ENCODE measurements at places on chromosomes 7 and 10.

- no peak for DNase-seq
Observed at GRCh38 chr10:13365831-13366230, 17.7 kb upstream of the SEPHS1 start.

DNA sequence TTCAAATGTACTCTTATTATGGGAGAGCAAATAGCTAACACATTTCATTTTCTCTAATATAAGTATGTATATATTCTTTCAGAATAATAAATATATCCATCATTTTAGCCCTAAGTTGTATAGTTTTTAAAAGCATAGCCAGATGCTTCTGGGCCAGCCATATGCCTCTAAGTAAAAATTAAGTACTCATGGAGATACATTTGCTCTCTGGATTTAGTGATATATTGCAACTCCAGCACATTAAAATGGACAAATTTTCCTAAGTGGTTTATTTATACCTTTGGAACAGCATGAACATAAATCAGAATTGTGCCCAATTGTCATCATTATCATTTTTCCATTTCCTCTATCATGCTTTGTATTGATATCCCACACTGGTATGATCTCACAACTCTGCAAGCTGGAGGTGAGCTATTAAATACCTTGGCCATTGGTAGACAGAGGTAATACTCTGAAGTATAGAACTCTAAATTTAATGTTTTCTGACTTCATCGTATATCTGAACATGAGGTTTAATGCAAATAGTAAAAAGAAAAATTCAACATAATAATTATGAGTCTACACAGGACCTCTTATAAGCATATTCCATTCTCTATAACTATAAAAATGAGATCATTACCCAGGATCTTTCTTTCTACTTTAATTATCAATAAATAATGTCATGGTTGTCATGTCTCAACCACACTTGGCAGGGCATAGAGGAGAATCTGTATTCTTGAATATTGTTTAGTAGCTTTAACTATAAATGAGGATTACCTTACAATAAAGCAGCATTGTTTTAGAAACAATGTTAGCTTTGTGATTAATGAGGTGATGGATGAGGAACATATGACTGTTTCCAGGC is 90.8 kb downstream of the AGMO start:
- DNase-seq, result no peak

DNA sequence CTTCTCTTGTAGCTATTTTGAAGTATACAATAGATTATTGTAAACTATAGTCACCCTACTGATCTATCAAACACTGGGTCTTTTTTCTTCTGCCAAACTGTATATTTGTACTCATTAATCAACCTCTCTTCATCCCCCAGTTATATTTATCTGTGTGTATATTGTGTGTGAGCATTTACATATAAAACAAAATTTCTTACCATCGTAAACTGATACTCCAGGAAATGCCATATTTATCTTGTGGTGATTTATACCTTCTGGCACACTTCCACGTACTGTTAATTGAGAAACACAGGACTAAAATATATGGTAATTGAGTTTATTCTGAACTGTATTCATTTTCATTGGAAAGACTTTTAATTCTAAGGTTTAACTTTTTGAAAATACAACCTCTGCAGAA is 18.9 kb downstream of the ANLN start:
- DNase-seq, result no peak

- no peak for DNase-seq
Observed at GRCh38 chr10:77513781-77514331, 123.8 kb downstream of the KCNMA1 start.

DNA sequence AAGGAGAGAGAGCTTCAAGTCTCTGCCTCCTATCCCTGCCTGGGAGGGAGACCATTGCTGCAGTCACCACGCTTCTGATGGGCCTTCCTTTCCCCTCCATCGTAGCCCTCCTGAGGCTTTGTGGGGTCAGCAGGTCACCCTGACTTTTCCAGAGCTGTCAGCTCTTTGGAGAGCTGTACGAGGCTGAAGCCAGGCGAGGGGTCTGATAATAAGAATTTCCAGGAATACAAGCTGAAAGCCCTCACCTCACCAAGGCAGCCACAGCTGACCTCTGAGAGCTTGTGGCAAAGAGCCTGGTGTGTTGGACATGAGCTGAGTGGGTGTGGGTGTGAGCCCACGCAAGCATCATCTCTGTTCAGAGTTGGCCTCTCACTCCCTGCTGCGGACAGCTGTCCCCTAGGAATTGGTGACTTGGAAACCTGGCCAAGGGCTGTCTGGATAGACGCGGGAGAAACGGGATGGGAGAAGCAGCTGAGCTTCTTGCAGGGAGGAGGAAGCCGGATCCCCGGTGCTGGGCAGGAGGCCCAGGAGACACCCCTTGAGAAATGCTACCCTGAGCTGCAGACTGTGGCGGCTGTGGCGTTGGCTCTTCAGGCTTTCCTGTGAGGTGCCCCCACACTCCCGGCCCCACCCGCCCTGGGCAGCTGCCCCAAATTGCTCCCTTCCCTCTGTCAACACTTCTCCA is 122.1 kb upstream of the BTBD16 start:
- DNase-seq, result no peak

DNA sequence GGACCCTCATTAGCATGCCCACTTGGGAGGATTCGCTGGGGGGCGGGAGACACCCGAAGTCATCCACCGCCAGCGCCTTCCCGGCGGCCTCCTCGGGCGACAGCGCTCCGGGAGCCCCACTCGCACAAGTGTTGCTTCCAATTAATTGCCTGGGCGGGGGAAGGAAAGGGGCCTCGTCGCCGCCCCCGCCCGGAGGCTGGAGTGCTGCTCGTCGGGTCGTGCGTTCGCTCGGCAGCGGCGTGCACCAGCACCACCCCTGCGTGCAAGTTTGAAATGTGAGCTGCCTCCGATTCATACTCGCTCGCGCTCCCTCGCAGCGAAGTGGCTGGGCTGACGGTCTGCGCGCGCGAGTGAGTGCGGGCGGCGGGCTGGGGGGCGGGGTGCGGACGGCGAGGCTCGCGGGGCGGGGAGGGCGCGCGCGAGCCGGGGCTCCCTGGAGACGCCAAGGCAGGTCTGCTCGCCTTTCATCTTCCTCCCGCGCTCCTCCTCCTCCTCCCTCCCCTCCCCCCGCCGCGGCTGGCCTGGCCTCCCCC is 104.6 kb upstream of the PPIF start:
- DNase-seq, result peak; percentile 28

GRCh38 chr10:85318809-85319807 is 990.7 kb downstream of the CCSER2 start:
- no peak for DNase-seq

- no peak for DNase-seq
Observed at GRCh38 chr10:10438335-10439100, 579.2 kb upstream of the CELF2 start.

DNA sequence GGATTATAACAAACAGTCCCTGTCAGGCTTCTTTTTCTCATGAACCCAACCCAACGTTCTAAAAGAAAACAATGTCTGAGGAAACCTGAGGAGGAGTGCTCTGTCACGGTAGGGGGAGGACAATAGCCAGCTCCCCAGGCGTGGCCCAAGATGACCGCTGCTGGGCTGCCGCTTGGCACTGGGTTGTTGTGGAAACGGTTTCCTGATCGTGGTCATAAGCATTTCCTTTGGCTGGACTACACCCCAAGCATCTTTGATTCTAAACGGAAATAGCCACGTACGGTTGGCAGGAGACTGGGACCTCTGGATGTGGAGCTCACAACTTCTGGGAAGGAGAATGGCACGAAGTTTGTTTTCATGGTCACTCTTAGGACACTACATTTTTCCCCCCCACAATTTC is 30.4 kb upstream of the DMBT1 start:
- DNase-seq, result no peak

GRCh38 chr7:104017001-104017400 is 27.5 kb upstream of the RELN start:
- DNase-seq, result no peak

DNA sequence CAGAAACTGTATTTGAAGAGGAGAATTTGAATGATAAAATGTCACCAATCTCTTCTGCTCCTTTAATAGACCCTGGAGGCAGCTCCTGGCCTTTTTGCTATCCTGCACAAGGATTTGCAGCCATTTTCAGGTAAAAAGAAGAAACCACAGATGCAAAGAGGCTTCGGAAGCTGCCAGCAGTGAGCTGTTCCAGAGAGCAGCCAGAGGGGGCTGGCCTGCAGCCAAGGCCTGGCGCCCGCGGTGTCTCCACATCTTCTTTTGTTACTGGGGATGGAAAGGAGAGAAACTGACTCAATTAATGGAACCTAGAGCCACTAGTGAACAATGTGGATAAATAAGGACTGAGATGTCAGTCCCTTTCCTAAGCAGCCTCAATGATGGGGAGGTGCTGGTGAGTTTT is 23.9 kb upstream of the GPR26 start:
- no peak for DNase-seq

- DNase-seq, result no peak
Observed at GRCh38 chr10:74855027-74855426, 28.6 kb downstream of the KAT6B start.

GRCh38 chr10:19828278-19829049 is 12.2 kb downstream of the PLXDC2 start:
- DNase-seq, result no peak

- DNase-seq, result no peak
Observed at GRCh38 chr7:32078824-32079223, 8.6 kb upstream of the PDE1C start.

DNA sequence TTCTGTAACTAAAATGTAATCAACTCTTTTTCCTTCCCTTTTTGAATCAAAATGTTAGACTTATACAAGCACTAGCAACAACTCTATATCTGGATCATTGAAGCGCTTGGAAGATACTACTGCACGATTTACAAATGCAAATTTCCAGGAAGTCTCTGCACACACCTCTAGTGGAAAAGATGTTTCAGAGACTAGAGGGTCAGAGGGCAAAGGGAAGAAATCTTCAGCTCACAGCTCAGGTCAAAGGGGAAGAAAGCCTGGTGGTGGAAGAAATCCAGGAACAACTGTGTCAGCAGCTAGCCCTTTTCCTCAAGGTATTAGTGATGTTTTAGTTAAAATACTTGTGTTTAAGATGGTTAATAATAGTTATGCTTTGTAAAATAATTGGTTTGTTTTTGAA is 136.4 kb downstream of the MLLT10 start:
- no peak for DNase-seq

DNA sequence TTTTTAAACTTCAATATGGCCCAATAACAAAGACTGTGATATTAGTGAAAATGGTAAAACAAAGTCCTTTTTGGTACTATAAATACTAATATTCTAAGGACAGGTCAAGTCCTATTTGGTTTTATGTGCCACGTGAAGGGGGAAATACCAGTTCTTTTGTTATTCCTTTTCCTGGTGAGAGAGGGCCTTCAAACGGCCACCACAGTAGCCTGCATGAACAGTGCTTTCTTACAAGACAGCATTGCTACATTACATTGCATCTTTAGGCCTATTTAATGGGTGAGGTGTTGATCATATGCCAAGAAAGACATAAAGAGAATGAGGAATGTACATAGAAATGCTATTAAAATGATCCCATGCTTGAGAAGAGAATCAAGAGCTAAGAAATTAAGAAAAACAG is 214.8 kb downstream of the LRRTM3 start:
- no peak for DNase-seq

- no peak for DNase-seq
Observed at GRCh38 chr7:74052628-74053027, 24.7 kb downstream of the ELN start.

GRCh38 chr7:43535810-43536585 is 46.9 kb upstream of the STK17A start:
- no peak for DNase-seq

- DNase-seq, result no peak
Observed at GRCh38 chr10:107548301-107548700, 383.8 kb upstream of the SORCS1 start.

DNA sequence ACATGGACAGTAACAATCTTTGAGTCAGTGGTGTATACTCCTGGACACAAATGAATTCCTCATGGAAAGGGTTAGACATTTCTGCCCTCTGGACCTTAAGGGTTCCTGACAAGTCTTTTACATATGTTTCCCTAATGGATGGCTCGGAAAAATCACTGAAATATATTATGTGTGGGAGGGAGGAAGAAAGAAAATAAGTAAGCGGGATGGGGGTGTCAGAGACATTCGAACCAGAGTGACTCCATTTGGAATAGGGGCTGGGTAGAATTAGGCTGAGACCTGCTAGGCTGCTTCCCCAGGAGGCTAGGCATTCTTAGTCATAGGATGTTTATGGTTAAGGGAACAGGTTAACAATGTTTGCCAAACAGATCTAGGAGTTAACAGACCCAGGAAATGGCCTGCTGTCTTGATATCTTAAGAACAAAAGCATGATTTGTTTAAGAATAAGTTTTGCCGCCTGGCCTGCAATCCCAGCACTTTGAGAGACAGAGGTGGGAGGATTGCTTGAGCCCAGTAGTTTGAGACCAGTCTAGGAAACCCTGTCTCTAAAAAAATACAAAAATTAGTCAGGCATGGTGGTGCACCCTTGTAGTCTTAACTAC is 1241.7 kb downstream of the TYW1 start:
- no peak for DNase-seq

GRCh38 chr7:129612112-129613015 is 844 bp downstream of the NRF1 start:
- peak; percentile 37 for DNase-seq

DNA sequence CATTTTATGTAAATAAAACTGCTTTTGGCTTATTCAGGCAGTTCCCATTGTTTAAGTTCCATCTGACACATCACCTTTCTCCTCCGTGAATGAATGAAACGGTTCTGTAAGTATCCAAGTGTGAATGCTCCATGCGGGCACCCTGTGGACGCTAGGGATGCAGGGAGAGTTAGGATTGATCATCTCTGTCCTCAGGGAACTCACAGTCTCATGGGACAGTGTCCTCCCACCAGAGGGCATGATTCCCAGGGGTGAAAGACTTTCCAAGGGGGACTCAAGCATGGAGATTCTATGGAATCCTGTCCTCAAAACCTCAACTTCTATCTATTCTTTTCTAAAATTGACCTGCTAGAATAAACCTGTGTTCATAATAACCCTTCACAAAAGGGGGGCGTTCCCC is 98.8 kb downstream of the HECW1 start:
- DNase-seq, result no peak

- no peak for DNase-seq
Observed at GRCh38 chr7:15626041-15626440, 60.4 kb downstream of the MEOX2 start.

DNA sequence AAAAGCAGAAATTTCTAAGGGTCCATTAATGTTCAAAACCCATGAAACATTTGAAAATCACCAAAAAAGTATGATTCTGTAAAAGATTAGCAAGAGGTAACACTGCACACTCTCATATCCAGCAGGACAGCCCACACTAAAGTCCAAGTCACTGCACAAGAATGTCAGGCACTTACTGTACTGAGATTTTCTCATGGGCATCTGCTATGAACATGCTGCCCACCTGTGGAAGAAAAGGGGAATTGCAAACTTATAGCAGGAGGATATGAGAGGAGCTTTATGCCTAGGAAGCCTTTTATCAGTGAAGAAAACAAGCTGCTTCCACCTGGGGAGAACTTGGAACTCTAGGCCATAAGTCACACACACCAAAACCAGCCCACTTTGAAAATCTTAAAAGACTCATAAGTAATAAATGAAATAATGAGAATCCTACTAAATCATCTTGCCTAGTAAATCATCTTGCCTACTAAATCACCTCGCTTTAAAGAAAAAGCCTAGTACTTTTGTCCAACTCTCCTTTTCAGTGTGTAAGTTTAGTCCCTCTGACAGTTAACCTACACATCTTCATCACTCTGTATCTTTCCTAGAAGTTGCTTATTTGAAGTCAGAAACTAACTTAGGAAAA is 46.1 kb downstream of the ARMH3 start:
- DNase-seq, result peak; percentile 80

GRCh38 chr7:24536682-24537081 is 36.6 kb upstream of the PALS2 start:
- no peak for DNase-seq

Measured in AML-193 (cell line).